ENCODE measurements at places on chromosomes 6 and 20.

DNA sequence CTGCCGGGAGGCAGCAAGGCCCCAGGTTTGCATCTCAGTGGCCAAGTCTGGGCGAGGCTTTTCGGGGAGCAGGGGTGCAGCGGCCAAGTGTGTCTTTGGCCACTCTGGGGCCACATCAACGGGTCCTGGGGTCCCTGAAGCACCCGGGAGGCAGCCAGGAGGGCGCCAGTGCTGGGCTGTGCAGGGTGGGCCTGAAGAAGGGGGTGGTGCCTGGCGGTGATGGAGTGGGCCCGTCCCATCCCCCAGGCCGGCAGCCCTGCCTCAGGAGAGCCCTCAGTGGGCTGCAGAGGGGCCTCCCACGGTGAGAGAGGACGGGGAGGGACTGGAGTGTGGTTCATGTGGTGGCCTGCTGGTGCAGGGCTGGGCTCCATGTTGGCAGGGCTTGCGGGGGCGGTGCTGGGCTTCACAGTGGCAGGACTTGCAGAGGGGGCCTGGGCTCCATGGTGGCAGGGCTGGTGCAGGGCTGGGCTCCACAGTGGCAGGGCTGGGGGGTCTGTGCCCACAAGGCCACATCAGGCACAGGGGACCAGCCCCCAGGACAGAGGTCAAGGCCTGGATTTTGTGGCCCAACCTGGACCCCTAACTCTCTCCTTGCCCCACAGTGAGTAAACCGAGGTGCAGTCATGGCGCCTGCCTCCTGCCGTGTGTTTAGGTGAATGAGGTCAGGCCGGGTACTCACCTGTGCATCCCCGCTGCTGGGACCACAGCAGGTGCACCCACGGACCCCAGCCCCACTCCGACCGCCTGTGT lies 10.5 kb upstream of the BHLHE23 start:
- no peak for DNase-seq

DNA sequence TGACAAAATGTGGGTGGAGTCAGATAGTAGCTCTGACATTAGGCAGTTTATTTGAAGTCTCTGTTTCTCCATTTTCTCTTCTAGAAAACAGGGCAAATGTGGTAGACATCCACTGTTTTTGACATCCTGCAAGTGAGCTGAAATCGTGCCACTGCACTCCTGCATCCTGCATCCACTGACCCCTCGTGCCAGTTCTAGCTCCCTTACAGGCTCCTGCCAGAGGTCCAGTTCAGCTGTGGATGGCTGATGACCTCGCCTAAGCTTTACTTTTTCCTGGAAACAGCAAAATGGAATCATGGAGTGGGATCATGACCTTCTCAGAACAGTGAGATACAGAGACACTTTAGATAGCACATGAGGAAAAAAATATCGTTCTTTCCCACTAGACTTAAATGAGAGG lies 58.5 kb downstream of the TULP4 start:
- DNase-seq, result no peak

- no peak for DNase-seq
Measured at GRCh38 chr20:29876911-29877285, 1380.6 kb upstream of the DEFB115 start.

- DNase-seq, result no peak
Measured at GRCh38 chr6:111294374-111294967, 188.5 kb downstream of the REV3L start.

DNA sequence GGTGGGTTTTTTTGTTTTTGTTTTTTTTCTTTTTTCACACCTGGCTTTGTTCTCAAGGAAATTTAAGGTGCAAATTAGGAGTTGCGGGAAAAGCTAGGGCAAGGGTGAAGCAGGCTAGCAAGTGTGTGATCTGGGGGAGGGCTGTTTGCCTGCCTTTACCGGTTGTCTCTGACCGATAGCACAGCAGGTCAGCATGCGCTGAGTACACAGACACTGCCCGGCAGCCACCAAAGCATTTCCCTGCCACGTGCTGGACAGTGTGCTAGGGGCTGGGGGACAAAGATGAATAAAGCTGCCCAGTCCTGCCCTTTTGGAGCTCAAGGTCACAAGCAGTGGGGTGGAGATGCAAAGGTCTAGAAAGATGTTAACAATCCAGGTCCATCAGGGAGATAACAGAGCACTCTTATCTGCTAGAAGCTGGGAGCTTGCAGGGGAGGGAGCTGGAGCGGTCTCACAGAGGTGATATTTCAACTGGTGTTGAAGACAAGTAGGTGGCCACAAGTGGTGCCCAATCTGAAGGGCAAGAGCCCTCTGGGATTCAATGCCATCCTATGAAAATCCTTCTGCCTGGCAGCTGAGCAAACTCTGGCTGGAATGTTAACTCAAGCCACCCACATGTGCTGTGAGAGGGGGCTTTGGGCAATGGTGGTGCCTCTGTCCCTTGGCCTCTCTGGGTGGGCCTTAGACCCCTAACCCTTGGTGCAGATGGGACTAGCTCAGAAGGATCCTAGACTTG lies 24.5 kb downstream of the TTBK1 start:
- DNase-seq, result no peak

DNA sequence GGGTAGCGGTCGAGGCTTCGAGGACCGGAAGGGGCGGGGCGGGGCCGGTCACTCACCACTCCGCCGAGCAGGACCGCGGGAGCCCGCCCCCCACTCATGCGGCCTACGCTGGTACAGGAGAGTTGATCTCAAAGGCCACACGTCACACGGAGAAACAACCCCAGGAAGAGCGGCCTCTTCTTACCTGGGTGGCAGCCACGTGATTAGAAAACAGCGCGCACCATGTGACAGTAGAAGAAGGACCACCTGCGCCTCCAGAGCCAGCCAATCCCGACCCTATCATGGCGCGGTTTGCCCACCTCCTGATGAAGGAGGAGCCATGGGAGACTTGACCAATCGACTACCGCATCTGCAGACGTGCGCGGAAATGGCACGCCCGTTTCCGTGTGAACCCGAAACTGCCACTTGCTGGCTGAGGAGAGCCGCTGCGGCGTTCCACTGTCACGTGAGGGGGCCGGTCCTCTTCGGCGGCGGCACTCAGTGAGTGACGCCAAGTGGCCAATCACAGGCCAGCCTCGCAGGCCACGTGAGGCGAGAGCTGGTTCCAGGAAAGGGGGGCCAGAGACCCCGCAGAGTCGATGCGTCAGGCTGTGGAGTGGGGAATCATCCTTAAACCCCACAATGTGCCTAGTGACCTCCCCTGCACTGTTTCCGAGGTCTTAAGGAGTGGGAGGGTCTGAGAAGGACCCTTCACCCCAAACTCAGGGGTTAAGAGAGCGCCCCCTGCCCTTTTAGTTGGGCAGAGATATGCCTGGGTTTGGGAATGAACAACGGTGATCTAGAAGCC lies at the start of gene CUTA:
CUTA (minus strand) TSS at position 205 of the 787 bp plus-strand sequence; CDS start at position 98, 107 bp downstream.
- peak; percentile 100 for DNase-seq

DNA sequence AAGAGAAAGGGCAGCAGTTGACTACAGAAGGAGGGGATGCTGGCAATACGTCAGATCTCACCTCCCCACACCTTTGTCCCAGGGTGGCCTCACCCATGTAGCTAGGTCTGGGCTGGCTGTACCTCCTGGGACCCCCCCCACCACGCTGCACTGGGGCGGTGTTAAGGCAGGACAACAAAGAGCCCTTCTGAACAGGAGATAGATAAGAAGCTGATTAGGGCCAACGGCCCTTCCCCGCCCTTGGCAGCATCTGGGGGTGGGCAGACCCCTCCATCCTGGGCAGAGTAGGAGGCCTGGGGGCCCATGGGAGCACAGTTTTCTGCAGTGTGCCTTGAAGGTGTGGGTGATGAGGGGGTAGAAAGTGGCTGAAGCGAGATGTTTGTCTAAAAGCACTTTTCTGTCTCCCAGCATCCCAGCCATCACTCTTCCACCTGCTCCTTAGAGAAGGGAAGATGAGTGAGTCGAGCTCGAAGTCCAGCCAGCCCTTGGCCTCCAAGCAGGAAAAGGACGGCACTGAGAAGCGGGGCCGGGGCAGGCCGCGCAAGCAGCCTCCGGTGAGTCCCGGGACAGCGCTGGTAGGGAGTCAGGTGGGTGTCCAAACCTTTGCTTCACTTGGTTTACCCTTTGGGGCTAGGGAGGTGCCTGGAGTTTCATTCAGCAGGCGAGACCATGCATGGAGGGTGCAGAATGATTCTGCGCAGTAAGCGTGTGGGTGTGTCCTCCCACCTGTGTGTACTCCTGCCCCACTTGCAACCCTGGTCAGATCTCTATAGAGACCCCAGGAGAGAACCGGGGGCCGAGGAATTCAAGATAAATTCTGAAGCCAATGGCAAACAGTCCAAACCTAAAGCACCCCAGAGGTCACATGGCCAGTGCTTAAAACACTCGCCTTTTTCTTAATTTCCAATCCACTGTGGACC lies 3.9 kb downstream of the HMGA1 start:
- DNase-seq, result peak; percentile 85
